ENCODE measurements at places on chromosomes 6 and 20.

DNA sequence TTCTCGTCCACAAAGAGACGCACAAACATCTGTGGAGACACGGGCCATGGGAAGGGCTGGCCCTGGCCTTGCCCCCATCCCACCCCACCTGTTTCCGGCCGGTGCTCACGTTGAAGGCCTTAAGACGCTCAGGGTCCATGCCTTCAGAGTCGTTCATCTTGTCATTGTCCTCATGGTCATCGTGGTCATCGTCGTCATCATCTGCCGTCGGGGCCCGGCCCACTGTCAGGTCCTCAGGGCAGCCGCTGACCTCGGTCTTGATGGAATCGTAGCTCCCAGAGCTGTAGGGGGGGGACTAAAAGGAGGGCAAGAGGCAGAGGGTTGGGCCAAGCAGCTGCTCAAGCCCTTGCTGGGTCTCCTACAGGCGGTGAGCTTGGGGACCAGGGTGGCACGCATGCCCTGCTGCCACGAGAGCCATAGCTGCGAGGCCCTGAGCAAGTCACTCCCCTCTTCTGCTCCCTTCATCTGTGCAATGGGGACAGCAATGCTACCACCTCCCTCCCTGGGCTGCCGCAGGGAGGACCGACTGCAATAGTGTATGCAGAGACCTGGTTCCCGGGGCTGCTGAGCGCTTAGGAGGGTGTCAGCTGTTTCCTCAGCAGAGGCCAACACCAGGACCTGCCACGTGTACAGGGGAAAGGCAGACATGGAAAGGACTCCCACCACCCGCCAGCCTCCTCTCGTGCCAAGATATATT lies 95.5 kb downstream of the ASXL1 start:
- no peak for DNase-seq

DNA sequence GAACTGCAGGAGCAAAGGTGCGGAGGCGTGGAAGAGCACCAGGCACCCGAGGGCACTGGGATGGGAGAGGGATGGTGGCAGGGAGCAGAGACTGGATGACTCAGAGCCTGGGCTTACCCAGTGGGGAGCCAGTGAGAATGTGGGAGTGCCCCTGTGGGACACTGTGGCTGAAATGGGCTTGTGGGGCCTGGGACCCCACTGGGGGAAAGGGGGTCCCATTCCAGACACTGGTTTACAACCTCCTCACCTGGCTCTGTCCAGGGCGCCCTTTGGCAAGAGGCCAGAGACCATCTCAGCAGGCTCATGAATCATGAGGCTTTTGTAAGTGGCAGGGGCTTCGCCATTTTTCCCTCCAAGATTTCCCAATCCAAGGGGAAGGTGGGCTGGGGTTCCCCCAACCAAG lies 124.0 kb upstream of the MAFB start:
- DNase-seq: no peak

GRCh38 chr6:142207265-142207877 lies 60.3 kb downstream of the VTA1 start:
- DNase-seq: no peak

- no peak for DNase-seq
These were observed 24.5 kb downstream of the TSPYL4 start for GRCh38 chr6:116229287-116229913.

DNA sequence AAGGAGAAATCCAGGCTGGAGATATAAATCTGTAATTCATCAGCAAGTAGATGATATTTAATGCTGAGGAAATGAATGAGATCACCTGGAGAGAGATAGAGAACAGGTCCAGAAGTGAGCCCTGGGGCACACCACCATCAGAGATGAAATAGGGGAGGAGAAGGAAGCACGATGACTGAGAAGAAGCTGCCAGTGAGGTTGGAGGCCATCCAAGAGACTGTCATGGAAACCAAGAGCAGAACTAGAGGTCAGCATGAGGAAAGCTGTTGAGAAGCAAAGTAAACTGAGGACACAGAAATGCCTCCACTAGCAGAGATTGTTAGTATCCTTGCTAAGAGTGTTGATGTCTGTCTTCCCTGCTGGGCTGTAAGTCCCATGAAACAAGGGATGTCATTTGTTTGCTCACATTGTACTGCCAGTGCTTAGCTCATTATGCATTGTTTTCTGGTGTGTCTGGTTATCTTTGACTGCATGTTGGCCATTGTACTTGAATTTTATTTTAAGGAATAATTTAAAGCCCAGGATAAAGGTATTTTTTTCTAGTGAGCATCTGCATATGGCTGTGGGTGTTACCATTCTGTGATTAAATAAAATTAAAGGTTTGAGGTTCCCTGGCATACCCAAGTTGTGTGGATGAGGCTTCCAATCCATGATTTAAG lies 35.8 kb downstream of the CDH22 start:
- DNase-seq: no peak

GRCh38 chr6:110484321-110484720 lies 7.9 kb upstream of the SLC22A16 start:
- DNase-seq: no peak

DNA sequence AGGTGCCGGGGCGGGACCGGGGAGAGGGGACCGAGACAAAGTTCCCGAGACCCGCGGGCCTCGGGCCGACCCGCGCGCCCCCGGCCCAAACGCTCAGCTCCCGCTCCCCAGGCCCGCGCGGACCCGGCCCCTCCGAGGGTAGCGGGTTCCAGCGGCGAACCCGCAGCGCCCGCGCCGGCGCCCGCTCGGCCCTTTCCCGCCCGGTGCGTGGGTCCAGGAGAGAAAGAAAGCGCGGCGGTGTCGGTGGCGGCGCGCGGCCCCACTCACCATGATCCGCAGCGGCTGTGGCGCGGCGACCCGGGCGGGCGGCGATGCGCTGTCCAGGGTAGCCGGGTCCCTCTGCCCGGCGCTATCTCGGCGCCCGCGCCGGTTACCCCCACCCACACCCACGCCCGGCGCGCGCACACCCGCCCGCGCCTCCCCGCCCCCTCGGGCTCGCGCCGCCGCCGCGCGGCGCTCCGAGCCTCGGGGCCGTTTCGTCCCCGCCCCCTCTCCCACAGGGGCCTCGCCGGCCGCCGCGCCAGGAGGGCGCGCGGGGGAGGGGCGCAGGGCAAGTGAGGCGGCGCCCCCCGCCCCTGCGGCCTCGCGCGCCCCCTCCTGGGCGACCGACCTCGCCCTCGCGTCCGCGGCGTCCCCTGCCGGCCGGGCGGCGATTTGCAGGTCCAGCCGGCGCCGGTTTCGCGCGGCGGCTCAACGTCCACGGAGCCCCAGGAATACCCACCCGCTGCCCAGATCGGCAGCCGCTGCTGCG lies at the start of gene ELOVL2:
Gene ELOVL2, minus strand, starts transcription at position 345 of the 751 bp plus-strand sequence. Its CDS starts 75 bp downstream, at position 270.
- DNase-seq: no peak

GRCh38 chr6:157556671-157557430 lies 175.9 kb downstream of the ZDHHC14 start:
- DNase-seq: no peak

- no peak for DNase-seq
These were observed 70.2 kb downstream of the SLC22A3 start for GRCh38 chr6:160418370-160418769.

DNA sequence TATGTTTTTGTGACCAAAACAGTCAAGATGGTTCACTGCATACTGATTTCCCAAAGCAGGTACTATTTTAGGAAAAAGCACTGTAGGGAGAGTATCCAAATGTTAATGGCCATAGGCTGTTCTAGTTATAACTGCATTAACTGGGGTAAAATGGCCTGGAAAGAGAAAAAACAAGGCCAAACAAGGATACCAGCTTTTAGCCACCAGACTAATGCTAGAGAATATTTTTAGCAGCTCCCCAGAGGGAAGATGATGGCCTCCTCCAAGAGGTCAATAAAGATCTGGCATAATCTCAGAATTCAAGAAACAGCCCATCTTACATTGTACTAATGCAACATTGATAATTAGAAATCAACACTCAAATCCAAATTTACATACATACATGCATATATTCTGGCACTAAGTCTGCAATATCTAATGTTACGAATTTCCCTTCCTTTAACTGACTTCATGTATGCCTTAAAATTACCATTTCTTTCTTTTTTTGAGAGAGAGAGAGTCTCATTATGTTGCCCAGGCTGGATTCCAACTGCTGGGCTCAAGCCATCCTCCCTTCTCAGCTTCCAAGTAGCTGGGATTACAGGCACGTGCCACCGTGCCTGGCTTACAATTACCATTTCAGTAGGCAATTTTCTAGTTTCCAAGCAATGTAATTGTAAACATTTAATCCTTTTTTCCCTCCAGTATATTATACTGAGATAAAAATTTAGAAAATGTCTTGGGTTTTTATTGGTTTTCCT lies 9.3 kb downstream of the COX7A2 start:
- no peak for DNase-seq

GRCh38 chr6:57063847-57064246 lies 17.4 kb downstream of the KIAA1586 start:
- no peak for DNase-seq

DNA sequence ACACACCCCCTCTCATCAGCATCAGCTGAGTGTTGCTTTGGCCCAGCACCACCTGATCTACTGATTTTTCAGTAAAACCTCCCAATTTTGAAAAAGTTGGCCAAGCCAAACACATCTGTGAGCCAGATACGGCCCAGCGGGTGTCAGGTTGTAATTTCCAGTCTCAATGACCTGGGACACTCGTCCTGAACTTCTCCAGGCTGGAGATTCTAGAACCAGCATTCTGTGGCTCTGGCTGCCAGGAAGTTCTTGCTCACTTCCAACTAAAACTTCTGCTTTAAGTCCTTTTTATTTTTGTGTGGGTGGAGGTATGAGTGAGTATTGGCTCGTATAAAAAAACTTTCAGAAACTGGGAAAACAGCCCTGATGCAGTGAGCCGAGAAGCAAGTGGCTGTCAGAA lies 5.1 kb downstream of the KIAA1755 start:
- no peak for DNase-seq

- peak; percentile 46 for DNase-seq
These were observed 58.5 kb upstream of the CEP85L start for GRCh38 chr6:118709859-118710350.

DNA sequence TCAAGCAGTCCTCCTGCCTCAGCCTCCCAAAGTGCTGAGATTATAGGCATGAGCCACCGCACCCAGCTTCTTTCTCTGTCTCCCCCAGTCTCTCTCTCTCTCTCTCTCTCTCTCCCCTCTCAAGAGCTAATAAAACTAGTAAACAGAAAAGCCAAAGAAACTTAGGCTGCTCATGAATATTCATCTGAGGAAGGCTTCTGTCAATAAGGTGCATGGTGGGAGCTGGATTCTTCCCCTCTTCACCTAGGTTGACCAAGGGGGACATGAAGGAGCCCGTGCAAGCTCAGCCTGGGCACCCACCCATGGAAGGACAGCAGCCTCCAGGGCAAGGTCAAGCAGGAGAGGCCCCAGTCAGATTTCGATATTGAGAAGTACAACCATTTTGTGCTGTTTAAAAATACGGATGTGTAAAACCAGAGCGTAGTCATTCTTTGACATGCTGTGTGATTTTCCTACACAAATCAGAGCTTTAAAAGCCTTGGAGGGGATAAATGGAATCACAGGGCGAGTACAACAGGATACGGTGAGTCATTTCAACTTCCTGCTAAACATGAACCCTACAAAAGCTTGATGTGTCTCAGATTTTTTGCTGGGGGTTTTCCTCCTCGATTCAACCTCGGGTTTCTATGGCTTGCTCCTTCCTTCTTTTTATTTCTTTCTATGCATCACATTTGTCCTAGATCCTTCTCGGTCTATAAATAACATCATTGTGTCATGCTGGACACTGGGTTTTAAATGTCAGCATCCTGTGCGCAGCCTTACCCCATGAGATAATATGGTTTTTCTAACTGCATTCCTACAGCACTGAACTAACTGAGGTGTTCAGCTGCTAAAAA lies 368.9 kb upstream of the JARID2 start:
- DNase-seq: no peak

GRCh38 chr6:81694207-81694606 lies 58.3 kb downstream of the TENT5A start:
- no peak for DNase-seq

GRCh38 chr20:25460566-25461280 lies 53.2 kb downstream of the GINS1 start:
- no peak for DNase-seq

DNA sequence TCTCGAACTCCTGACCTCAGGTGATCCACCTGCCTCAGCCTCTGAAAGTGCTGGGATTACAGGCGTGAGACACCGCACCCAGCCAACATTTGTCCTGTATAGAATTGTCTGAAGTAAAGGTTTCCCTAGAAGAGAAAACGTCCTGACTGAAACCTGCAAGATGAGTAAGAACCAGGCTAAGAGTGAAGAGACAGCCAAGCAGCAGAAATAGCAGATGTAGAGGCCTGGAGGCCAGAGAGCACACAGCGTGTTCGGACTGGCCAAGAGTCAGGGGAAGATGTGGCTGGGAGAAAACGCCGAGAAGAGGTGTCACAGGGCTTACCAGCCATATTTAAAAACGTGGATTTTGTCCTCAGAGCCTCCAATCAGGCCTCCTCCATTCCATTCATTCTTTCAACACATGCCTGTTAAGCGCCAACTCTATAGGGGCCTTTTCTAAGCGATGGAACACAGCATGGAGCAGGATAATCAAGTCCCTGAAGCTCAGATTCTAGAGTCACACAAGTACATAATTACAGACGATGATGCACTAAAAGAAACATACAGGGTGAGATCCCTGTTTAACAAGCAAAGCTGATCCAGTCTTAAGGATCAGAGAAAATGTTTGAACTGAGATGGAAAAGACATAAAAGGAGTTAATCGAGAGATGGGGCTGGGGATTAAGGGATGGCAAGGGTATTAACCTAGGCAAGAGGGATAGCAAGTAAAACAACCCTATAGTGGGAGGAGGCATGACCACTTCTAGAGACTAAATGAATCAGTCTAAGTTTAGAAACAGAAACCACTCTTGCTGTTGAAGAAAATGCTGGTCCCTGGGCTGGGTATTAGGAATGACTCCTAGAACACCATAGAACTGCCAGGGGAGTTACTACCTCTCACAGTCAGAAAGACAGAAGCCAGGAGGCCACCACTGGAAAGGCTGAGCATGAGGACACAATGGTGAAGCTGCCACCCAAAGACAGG lies 4.8 kb downstream of the ZCCHC3 start:
- DNase-seq: no peak

DNA sequence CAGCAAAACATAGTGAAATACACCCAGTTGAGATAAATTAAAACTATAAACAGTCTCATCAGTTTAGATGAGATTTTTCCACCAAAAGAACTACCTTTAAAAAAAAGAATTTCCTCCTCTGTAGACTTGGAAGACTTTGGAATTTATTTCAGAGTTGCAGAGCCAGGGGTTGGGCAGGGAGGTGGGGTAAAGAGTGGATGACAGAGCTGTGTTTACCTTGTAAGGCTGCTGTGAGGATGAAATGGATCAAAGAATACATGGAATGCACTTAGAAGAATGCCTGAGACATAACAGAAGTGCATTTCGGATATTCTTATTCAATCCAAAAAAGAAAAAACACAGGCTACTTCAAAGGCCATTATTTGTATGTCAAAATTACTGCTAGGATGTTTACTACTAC lies 6.4 kb upstream of the LY86 start:
- no peak for DNase-seq

GRCh38 chr6:107062691-107063090 lies 34.7 kb downstream of the MTRES1 start:
- no peak for DNase-seq

- DNase-seq: no peak
These were observed 15.9 kb upstream of the GDAP1L1 start for GRCh38 chr20:44231193-44231592.
